SJCRH30 (cell line): ENCODE measurements at places on chromosomes 1 and 21.

GRCh38 chr1:74199504-74199903, 1.5 kb downstream of the FPGT start:
- DNase-seq: no peak

DNA sequence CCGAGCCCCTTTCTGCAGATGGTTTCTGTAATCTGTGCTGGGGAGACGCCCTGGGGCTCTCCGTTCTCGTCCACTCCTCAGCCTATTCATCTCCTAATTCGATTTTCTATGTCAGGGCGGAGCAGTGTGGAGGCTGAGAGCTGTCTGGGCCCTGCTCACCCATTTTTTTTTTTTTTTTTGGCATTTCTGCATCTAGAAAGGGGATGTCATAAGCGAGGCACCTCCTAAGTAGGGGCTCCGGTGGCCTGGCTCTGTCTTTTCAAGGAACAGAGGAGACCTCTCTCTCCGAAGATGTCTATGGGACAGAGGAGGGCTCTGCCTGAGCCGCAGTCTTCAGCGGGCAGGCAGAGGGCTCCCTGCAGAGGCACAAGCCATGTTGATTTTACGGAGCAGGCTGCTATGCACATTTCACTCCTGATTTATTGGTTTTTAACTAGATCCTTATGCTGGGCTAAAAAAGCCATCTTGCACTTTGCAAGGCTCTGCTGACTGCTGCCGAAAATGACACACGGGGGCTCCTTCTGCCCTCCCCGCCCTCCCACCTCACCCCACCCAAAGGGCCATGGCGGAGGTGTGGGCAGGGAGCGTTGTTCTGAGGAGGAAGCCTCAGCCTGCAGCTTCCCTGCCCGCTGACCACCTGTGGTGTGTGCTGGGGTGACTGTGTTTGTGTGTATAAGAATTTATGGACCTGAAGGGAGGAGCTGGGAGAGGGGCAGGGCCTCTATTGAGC, 71.0 kb downstream of the FOXD2 start:
- DNase-seq: peak; percentile 54

GRCh38 chr1:156667968-156668709, 9.1 kb downstream of the NES start:
- DNase-seq: peak; percentile 68

DNA sequence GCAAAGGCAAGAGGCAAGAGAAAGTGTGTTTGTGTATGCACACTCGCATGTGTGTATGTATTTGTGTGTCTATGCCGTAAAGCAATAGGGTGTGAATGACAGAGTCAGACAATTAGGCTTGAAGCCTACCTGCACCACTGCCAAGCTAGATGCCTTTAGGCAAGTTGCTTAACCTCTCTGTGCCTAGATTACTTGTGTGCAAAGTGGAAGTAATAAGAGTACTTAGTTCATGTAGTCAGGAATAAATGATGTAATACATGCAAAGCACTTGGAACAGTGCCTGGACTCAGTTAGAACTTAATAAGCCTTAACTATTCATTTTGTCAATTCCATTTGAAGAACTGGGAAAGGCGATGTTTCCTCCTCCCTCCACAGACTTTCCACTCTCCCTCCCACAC, 31.7 kb downstream of the LAMB3 start:
- DNase-seq: no peak

- DNase-seq: no peak
Observed at GRCh38 chr1:66556161-66556611, 22.2 kb downstream of the SGIP1 start.

DNA sequence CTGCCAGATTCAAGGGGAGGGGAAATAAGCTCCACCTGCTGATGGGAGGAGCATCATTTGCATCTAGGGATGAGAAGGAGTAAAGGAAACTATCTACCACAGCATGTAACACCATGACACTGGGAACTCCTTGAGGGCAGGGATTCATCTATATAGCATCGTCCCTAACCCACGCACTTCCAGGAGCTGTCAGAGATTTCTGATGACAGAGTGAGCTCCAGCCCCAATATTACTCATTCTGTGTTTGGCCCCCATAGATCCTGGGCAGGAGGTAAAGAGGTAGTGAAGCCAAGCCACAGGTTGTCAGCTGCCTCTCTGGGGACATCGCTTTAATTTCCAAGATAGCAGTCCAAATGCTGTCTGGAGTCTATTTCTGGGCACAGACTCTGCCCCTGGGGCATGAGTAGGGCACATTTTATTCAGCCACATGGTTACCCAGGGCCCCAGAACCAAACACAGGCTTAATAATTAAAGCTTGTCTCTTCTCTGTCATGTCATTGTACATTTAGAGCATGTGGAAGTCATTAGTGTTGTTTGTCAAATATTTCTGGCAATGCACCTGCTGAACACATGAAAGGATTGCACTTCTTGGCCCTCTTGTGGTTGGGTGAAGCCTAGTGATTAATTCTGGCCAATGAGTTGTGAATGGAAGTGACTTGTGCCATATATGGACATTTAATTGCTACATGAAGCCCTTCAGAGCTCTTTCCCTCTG, 105.9 kb upstream of the POU3F1 start:
- no peak for DNase-seq

GRCh38 chr21:15730484-15731242, 881 bp downstream of the USP25 start:
- no peak for DNase-seq

DNA sequence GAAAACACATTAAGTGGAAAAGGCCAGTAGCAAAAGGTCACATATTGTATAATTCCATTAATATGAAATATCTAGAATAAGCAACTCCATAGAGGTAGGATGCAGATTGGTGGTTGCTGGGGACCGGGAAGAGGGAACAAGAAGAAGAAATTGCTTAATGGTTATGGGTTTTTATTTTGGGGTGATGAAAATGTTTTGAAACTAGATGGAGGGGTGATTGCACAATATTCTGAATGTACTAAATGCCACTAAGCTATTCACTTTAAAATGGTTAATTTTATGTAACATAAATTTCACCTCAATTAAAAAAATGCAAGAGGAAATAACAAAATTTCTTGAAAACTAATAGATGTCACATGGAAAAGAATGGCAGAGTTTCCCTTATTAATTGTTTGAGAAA, 6.7 kb downstream of the KIAA0040 start:
- DNase-seq: no peak

DNA sequence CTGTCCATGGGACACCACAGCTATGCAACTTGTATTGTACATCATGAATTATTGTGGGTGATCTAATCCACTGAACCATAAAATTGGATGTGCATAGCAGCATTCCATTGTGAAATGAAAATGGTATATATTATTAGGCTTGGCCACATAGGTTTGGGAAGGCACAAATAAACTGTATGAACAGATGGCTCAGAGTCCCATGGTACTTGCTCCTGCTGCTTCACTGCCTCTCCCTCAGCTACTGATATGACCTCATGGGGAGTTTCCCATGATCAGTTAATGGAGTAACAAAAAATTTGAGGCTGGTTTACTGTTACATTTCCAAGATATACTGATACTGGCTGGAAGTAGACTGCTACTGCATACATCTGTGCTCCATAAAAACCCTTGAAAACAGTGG, 152.7 kb upstream of the NEGR1 start:
- peak; percentile 54 for DNase-seq

- DNase-seq: no peak
Observed at GRCh38 chr1:36599828-36600227, 117.1 kb upstream of the CSF3R start.

- no peak for DNase-seq
Observed at GRCh38 chr1:180040034-180040433, 85.4 kb downstream of the CEP350 start.

DNA sequence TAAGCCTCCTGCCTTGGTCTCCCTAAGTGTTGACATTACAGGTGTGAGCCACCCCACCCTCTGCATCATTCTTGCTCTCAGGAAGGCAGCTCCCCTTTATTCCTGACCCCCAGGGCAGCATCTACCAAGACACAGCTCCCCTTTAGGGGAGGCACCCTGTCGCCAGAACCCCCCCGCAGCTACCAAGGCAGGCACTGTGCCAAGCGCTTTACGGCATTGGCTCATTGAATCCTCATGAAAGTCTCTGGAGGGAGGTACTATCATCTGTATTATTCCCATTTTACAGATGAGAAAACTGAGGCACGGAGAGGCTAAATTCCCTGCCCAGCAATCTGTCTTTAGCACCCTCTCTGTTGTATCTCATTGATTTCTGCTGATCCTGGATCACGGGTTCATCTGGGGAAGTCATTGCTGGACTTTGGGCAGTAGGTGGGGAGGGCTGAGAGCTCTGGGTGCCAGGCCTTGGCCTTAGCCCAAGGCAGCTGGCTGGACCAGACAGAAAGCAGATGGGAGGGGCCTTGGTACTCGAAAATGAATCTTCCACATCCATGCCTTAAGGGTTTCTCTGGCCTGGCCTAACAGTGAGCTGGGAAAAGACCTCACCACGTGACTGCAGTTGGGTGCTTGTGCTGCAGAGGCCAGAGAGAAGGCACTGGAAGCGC, 5.9 kb downstream of the PLOD1 start:
- DNase-seq: no peak

GRCh38 chr1:53732912-53733317, 6.0 kb downstream of the GLIS1 start:
- no peak for DNase-seq

DNA sequence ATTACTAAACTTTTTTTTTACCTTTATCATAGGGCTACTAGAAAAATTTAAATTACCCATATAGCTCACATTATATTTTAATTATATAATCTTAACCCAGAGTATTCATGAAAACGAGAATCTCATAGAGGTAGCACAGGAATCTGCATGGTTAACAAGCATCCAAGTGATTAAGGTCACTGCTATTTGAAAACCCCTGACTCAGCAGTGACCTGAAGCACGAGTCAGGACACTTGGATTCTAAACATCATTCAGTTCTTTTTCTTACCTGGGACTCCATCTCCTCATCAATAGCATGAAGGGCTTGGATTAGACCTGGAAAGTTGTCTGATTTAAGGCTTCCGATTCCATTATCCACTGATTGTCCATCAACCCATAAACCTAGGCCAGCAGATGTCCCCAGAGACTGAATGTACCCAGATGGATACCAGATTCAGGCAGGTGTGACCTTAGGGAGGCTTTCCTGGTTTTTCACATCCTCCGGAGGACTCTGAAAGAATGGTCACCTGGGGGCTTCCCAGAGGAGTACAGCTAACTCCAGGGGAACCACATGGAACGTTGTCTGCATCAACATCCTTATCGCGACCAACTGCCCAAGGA, 174.3 kb downstream of the SETD4 start:
- no peak for DNase-seq

- DNase-seq: peak; percentile 84
Observed at GRCh38 chr1:53860967-53861411, 22.9 kb upstream of the NDC1 start.

GRCh38 chr1:92480813-92481598, 5.7 kb downstream of the GFI1 start:
- no peak for DNase-seq

DNA sequence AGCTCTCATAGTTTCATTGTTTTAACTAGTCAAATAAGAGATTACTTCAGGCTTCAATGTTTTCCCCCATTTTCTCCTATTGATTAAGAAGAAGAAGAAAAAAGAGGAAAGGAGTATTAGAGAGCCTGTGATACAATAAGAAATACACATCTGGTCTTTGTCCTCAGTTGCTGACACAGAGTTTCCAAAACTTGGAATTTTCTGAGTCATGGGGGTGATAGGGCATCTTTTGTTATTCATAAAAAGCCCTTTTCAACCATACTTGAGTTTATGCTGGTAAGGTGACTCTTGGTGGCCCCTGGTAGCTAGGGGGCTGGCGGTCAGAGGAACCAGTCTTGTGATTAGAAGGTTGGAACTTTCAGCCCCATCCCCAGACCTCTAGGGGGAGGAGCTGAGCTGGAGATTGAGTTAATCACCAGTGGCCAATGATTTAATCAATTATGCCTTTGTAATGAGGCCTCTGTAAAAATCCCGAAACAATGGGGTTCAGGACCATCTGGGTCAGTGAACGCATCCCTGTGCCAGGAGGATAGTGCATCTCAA, 28.9 kb upstream of the KLF18 start:
- DNase-seq: no peak

DNA sequence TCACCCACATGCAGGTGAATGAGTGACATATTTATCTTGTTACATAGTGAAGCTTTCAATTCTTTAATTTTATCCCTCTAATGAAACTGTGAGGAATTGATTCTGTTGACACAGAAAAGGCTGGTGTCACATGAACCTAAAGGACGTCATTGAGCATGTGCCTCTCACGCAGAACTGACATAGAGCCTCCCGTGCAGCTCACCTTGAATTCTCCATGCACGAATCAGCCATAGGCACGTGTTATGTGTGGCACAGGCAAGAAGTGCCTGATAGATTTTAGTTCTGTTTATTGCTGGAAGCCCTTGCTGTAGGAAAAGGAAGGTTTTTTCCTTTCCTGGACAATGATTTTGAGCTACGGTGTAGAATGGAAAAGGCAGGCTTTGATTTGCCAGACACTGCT, 11.3 kb downstream of the ADARB1 start:
- DNase-seq: no peak

DNA sequence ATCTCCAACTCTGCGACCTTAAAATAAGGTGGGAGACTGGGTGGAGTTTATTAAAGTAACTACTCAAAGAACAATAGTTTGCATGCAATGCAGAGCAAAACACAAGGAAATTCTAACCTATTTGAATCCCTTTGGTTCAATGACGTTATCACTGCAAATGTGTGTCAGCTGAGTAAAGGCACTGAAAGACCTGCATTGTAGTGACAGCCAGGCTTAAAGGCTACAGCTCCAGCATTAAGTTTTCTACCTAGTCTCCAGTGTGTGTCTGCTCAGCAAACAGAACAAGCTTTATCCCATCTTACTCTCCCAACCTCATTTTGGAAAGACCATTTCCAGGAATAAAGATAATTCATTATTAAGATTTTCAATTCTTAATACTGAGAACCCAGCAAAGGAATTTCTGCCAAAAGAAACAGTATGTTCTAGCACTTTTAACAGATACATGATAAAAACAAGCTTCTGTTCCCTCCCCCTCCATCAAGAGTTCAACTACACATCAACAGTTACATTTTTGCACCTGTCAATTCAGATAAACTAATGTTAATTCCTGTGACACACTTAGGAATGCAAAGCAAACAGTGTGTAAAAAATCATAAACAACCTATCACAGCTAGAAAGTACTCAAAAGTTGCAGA, 14.2 kb downstream of the PTP4A2 start:
- no peak for DNase-seq

DNA sequence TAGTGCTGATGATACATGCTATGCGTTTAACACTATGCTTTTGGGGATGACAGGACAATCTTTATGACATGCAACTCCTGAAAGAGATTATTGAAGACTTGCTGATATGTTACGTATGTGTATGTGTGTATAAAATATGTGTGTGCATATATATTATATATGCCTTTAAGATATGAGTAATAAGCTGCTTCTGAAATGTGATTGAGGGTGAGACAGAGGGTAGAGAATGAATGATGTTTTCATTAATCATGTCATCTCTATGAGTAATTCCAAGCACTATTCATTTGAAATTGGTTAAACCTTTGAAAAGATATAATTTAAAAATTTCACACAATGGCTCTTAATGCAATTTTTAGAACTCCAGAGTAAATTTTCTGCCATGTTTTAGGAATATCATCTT, 5.8 kb downstream of the BCL9 start:
- DNase-seq: no peak

GRCh38 chr1:166089804-166090203, 77.0 kb downstream of the FAM78B start:
- no peak for DNase-seq

- DNase-seq: no peak
Observed at GRCh38 chr1:147201276-147201675, 23.9 kb downstream of the FMO5 start.
